GM06990 (cell line): ENCODE measurements at places on chromosomes 5 and 9.

- no peak for DNase-seq
Measured at GRCh38 chr9:135287627-135288026, 192.0 kb upstream of the PPP1R26 start.

GRCh38 chr9:97243606-97244005 is 63.9 kb upstream of the CCDC180 start:
- DNase-seq: no peak

GRCh38 chr5:139399501-139400121 is 4.3 kb downstream of the SPATA24 start:
- peak; percentile 60 for DNase-seq

- no peak for DNase-seq
Measured at GRCh38 chr9:127628758-127629467, 16.8 kb downstream of the STXBP1 start.

DNA sequence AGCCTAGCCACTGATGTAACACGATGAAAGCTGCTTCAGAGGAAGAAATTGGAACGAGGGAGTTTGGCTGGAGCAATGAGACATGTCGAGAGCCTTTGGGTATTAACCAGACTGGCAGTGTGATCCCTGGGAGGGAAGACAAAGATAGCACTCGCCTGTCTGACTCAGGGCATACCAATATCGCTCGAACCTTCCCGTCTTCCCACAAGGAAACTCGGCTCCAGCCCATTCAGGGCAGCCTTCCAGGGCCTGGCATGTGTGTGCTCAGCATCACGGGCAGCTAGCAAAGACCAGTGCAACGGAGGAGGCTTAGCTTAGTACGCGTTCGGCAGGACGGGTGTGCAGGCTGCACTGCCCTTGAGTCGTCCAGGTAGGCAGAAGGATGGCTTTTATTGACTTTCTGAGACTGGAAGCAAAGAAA is 356.9 kb upstream of the WWC1 start:
- no peak for DNase-seq

GRCh38 chr9:14627513-14627912 is 65.7 kb downstream of the ZDHHC21 start:
- DNase-seq: no peak

- no peak for DNase-seq
Measured at GRCh38 chr5:111830333-111830732, 73.3 kb upstream of the NREP start.

DNA sequence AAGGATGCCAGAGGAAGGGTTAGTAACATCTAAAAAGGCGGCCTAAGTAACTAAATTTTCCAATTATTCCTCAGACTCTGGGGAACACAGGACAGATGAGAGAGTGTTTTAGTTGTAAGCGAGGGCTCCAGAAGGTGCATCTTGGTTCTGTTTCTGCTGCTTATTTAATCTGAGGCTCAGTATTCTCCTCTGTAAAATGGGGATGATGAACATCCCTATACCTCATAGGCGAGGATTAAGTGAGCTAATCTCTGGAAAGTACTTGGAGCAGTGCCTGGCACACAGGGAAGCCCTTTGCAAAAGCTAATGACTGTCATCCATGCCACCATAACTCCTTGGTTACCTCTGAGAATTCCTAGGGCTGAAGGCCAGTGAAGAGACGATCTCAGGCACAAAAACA is 59.0 kb downstream of the SHB start:
- no peak for DNase-seq

GRCh38 chr5:90398726-90399125 is 10.8 kb downstream of the CETN3 start:
- DNase-seq: no peak

GRCh38 chr5:93186076-93186682 is 394.8 kb downstream of the NR2F1-AS1 start:
- no peak for DNase-seq

DNA sequence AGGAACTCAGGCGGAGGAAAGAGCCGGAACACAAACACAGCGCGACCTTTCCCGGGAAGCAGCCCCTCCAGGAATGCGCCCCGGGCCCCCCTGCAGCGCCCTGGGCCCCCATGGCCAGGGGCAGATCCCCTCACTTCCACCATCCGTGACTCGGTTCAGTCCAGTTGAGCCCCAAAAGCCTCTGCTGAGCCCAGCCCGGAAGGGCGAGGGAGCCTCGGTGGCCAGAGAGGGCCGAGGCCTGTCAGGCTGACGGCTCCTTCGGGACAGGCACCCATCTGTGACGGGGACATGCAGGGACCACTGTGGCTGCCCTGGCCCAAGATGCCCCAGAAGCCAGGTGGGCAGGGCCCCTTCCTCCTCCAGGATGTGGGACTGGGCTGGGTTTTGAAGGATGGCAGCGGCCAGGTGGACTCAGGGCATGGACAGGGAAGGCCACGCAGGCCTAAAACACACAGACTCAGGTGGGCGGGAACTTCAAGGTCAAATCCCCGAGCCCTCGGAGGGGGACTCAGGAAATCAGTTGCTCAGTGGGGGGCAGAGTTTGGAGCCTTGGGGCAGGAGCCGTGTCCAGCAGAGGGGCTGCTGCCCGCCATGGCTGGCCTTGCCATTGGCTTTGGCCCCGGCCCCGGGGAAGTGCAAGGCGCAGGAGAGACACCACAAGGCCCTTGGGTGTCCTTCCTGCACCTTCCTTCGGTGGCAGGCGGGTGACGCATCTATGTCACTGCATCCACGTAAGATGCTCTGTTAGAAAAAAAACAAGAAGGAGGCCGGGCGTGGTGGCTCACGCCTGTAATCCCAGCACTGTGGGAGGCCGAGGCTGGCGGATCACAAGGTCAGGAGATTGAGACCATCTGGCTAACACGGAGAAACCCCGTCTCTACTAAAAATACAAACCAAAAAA is 29.7 kb upstream of the ABO start:
- no peak for DNase-seq

GRCh38 chr5:81225463-81225862 is 7.7 kb upstream of the CKMT2 start:
- no peak for DNase-seq

GRCh38 chr5:94524841-94525697 is 93.3 kb downstream of the KIAA0825 start:
- DNase-seq: no peak

DNA sequence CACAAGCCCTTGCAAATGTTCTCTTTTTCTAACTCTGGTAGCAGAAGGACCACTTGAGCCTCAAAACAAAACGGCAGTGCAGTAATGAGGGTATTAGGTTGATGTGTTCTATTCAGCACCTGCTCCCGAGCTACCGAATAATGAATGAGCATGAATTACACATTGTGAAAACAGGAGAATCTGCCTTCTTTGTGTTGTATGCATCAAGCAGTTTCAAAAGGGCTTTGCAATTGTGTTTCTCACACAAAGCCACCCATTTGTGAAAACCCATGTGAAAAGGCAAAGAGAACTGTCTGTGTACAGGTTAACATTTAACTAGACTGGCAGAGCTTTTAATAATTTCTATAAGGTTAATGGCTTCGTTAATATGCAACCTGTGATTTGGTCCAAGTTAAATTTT is 97.8 kb downstream of the STK32A start:
- DNase-seq: no peak

DNA sequence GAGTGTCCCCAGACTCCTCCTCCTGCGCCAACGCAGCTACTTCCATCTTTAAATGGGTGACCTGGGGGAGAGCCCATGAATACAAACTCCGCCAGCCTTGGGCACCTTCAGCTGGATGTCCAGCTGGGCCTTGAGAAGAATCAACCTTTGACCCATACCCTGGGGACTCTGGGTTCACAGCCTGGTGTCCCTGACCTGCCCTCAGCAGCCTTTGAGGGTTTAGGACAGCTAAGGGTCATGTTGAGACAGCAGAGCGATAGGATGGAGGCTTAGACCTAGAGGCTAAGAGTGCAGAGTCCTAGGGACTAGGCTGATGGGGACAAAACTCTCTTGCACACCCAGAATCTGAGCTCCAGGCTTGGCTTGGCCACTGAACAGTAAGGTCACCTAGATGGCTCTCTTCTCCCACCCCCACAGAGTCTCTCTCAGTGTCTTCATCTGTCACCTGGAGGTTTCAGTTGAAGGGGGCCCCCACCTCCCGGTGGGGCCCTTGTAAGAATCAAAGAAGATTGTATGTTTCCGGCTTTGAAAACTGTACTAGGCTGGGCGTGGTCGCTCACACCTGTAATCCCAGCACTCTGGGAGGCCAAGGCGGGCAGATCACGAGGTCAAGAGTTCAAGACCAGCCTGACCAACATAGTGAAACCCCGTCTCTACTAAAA is 6.7 kb upstream of the AQP3 start:
- DNase-seq: peak; percentile 65

DNA sequence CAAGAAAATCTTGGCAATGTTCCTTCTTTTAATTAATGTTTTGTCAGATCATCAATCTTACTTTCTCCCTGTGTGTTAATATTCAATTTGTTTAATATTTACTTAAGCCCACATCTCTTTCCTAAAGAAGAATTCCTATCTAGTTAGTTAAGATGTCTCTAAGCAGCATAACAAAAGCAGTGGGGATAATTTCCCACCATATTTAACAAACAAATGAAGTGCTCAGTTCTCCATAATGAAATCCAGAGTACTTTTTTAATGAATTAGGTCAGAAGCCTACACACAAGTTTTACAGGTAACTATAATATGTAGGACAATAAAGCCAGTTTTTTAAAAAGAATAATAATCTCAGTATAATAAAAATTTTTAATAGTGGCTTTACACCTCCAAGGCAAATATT is 1918.8 kb downstream of the EFNA5 start:
- no peak for DNase-seq

DNA sequence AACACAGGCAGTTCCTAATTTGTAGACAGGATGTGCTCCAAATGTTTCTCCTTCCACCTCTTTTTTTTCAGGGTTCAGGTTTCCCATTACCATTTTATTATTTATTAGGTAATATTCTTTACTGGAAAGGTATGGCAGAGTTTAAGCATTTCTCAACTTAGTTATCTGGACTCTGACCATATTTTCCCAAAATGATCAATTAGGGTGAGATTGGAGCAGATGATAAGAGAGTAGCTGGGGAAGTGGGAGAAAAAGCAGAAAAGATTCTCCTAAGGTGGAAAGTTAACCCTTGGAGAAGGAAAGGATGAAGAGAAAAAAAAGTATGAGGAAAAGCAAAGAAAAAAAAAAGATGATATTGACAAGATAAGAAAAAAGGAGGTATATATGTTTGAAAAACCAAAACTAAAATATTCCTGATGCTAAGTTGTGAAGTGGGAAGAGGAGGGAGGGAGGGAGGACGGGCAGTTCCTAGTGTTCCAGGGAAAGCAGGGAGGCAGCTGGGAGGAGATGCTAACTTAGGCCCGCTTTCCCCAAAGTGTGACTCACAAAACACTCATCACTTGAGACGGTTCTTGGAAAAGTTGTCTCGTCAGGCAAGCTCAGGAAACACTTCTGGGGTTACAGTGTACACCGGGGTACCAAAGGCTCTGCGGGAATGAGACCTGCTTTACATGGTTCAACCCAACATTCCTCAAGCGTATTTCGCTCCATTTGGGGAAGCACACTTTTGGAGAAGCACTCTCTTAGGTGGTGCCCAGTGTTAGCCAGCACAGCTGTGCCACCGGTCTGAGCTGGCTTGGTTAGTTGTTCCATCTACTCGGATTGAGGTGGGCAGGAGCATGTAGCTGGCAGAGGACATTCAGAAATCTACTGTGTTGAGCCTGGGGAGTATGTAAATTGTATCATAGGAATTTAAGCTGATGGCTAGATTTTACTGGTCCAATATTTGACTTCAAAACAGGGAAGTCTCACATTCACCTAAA is 35.1 kb downstream of the B4GALT1 start:
- DNase-seq: no peak

- DNase-seq: no peak
Measured at GRCh38 chr9:126617003-126617822, 3.5 kb downstream of the LMX1B start.

GRCh38 chr9:18730241-18730640 is 256.3 kb downstream of the ADAMTSL1 start:
- DNase-seq: no peak

- no peak for DNase-seq
Measured at GRCh38 chr5:166354332-166354731, 1937.1 kb upstream of the WWC1 start.

- DNase-seq: no peak
Measured at GRCh38 chr9:136234597-136234996, 11.0 kb downstream of the QSOX2 start.

- no peak for DNase-seq
Measured at GRCh38 chr5:97531549-97531948, 348.5 kb upstream of the RIOK2 start.

DNA sequence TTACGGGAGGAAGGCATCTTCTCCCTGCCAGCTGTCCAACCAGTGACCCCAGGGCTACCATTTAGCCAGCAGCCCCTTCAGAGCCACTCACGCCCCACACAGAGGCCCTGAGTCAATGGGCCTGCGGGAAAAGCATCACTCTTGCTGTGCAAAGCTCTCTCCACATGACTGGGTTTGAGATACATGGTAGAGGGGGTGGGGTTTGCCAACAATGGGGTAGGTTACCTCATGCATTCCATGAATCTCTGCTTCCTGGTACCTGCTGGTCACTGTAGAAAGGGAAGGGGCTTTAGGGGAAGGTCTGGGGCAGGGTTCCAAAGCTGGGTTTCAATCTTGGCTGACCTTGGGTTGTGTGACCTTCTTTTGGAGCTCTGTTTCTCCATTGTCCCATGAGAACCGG is 22.9 kb upstream of the TTLL11 start:
- no peak for DNase-seq

DNA sequence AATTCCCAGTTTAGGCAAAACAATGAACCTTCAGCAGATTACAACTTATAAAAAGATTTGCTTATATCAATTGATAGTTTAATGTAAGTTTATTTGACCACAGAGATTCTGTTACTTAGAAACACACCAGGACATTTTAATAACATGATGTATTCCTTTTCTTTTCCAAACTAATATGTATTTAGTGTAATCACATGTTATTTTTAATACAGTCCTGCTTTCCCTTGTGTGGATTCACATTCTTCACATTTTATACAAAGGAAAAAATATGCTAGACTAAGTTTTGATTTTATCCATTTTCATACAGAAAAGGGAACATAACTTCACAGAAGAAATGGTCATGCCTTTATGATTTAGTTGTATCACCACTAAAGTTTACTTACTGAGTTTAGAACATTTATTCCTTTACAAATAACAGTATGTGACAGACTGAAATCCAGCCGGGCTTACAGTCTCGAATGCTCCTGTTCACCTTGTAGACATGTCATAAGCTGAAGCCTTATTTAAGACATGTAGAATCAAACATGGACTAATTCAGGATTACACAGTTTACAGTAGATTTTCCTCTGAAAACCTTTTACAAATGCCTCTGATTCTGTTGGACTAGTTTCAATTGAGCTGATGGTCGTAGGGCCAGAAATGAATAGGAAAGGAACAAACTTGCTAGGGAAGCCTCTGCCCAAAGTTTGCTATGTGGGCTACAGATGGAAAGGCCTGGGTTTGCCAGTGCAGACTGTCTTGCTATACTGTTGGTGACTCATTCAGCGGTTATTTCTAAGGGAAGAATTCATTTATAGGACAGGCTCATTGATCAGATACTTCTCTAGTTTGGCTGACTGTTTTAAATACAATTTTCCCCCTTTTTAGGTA is 6.6 kb upstream of the ASPN start:
- no peak for DNase-seq

DNA sequence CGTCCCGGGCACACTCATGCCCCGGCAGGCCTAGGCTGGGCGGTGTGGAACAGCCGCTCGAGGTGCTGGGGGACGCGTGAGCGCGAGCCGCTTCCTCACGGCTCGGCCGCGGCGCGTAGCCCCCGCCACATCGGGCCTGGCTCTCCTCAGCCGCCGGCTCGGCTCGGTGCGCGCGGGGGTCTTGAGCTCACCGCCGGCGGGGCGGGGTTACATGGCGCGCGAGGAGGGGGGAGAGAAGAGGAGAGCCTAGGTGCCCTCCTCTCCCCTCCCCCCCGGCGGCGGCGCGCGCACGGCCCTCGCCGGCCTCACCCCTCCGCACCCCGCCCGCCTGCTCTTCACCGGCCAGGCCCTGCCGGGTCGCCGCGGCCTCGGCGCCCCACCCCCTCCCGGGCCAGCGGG is 7.7 kb downstream of the RANBP6 start:
- peak; percentile 86 for DNase-seq
